ENCODE measurements at places on chromosomes 11 and 22.

DNA sequence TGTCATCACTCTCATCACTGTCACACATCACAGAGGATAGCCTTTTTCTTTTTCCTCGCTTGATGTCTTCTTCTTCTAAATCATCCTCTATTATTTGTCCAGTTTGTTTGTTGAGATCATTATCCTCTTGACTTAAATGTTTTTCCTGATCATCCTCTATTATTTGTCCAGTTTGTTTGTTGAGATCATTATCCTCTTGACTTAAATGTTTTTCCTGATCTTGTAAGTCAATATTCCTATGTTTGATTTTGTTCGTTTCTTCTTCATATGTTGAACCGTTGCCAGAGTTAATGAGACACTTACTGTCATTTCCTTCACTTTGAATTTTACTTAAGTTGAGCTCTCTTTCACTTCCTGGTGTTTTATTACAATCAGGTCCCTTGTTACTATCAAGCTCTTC is 5.6 kb downstream of the CCDC82 start:
- H3K4me1 ChIP-seq: peaks cover 5% of the 10 kb centered on the region
- no peak for DNase-seq
- peaks cover 7% of the 10 kb centered on the region for H3K36me3 ChIP-seq
- no peak overlapping the region for H3K27ac ChIP-seq

DNA sequence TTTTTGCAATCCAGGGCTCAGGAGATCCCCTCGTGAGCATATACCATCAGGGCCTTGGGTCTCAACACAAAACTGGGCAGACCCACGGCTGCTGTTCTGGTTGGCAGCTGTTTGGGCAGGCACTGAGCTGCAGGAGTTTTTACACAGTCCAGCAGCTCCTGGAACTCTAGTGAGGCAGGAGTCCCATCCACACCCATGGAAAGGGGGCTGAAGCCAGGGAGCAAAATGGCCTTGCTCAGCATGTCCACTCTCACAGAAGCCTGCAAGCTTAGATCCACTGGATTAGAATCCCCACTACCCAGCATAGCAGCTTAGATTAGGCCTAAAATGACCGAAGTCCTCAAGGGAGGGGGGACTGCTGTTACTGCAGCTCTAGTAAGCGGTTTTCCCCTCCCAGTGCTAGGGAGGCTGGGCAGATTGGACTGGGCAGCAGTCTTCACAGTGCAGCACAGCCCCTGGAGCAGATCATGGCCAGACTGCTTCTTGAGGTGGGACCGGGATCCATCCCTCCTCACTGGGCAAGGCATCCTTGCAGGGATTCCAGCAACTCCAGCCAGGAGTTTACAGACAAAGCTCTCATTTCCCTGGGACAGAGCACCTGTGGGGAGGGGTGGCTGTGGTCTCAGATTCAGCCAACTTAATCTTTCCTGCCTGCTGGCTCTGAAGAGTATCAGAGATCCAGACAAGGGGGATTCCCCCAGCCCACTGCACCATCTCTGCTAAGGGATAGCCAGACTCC is 36.4 kb upstream of the CARD16 start:
- DNase-seq: no peak
- H3K27me3 ChIP-seq: no peaks in the 10 kb centered on the region
- no peak overlapping the region for H3K27ac ChIP-seq
- H3K36me3 ChIP-seq: no peaks in the 10 kb centered on the region
- no peaks in the 10 kb centered on the region for H3K4me1 ChIP-seq

DNA sequence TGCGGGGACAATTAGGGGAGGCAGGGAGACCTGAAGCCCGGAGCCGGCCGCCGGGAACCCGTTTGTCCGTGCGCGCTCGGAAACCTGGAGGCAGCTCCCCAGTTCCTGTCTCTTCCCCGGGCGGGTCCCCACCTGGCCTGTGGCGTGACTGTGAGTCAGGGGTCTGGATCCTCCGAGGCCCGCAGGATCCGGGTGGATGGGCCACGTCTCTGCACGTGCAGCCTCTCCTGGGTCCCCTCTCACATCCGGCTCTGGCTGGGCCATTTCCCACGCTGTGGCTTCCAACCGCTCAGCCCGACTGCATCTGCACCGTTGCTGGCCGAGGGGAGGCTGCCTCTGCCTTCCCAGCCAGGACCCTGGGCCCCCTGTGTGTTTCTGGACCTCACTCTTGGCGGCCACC is 14.8 kb upstream of the H19 start:
- no peaks in the 10 kb centered on the region for H3K27me3 ChIP-seq
- no peak overlapping the region for H3K27ac ChIP-seq
- H3K4me1 ChIP-seq: no peaks in the 10 kb centered on the region
- no peaks in the 10 kb centered on the region for H3K36me3 ChIP-seq

- no peaks in the 10 kb centered on the region for H3K27me3 ChIP-seq
- no peak overlapping the region for H3K4me3 ChIP-seq
- no peaks in the 10 kb centered on the region for H3K36me3 ChIP-seq
- H3K4me1 ChIP-seq: no peaks in the 10 kb centered on the region
- no peak overlapping the region for H3K27ac ChIP-seq
Measured at GRCh38 chr11:83612891-83613766, 327.0 kb upstream of the CCDC90B start.

GRCh38 chr11:115585361-115586024 is 81.3 kb upstream of the CADM1 start:
- H3K36me3 ChIP-seq: no peaks in the 10 kb centered on the region
- H3K4me1 ChIP-seq: no peaks in the 10 kb centered on the region
- no peak overlapping the region for H3K27ac ChIP-seq
- no peaks in the 10 kb centered on the region for H3K27me3 ChIP-seq

DNA sequence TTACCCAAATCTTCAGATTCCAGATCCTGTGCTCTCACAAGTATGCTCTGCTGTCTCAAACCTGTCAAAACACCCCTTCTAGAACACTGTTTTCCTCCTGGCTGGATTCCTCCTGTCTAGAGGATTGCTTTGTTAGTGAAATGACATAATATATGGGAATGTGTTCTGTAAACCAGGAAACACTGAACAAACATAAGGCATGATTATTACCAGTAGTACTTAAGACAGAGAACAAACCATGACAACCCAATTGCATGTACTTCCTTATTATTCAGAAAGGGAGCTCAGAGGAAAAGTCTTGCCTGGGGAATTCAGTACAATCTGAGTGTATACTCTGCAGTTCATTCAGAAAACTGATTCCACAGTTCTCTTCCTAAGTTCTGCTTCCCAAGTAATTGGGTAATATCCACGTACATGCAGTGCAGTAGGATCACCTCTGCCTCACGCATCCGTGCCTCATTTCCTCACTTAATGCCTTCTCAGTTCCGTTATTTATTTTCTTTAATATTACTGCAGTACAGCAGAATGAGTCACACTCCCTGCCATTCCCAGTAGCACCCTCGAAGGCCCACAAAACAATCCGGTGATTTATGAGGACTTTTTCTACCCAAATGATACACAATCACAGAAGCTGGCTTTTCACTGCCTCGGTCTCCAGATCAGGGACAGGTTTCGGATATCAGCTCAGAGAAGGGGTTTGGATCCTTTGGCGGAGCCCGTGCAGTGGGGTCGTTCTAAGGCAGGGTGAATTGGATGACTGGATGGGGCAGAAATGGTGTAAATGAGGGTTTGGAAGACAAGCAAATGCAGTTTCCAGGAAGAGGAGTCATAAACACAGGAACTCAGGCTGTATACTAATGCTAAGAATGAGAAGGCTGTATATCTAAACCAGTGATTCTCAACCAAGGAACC is 896.9 kb downstream of the KCNA4 start:
- no peak for DNase-seq
- H3K27me3 ChIP-seq: no peaks in the 10 kb centered on the region

- H3K4me3 ChIP-seq: no peak overlapping the region
- no peaks in the 10 kb centered on the region for H3K4me1 ChIP-seq
- H3K27ac ChIP-seq: no peak overlapping the region
- DNase-seq: no peak
- no peaks in the 10 kb centered on the region for H3K27me3 ChIP-seq
Measured at GRCh38 chr11:100752371-100753171, 65.5 kb downstream of the ARHGAP42 start.

DNA sequence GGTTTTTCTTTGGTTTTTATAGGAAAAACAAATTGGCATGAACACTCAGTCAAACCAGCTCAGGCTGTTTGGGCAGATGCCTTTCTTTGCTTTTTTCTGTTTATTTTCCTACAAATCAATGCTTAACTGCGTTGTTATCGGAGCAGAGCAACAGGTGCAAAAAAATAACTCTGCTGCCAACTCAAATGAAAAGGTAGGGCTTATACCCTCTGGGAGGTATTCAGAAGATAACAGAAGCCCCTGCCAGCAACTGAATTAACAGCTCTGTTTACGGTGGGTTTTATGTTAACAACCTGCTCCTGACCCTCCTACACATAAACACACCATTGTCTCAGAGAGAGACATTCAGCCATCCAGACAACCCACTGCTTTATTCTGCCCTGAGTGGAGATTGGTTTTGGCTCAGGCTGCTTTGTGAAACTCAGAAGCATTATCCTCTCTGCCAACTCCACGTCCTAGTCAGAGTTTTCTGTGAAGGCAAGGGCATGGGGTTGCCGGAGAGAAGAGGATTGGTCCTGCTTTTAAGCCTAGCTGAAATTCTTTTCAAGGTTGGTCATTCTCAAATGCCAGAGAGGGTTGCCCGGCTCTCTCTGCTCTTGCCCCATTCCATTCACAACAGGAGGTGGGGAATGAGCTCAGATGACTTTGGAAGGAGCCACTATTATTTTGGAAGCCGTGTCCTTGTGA is 11.4 kb downstream of the EHF start:
- no peaks in the 10 kb centered on the region for H3K27me3 ChIP-seq
- H3K4me1 ChIP-seq: peaks cover 3% of the 10 kb centered on the region

- no peak overlapping the region for H3K4me3 ChIP-seq
- no peak overlapping the region for H3K27ac ChIP-seq
- H3K4me1 ChIP-seq: no peaks in the 10 kb centered on the region
- H3K36me3 ChIP-seq: no peaks in the 10 kb centered on the region
- H3K27me3 ChIP-seq: peaks cover 4% of the 10 kb centered on the region
Measured at GRCh38 chr22:19648419-19648929, 65.8 kb upstream of the SEPTIN5 start.

DNA sequence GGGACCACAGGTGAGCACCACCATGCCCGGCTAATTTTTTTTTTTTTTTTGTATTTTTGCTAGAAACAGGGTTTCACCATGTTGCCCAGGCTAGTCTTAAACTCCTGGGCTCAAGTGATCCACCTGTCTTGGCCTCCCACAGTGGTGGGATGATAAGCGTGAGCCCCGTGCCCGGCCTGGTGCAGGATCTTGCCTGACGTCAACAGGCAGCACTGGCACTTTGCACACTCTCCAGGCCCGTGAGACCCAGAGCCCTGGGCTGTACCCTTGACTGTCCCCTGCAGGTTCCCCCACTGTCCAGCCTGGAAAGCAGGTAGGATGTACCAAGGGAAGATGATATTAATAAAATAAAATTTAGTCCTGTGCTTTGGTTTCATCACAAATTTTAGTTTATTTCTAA is 29.1 kb upstream of the PANX2 start:
- H3K4me3 ChIP-seq: no peak overlapping the region
- no peaks in the 10 kb centered on the region for H3K36me3 ChIP-seq
- peaks cover 4% of the 10 kb centered on the region for H3K27me3 ChIP-seq
- H3K27ac ChIP-seq: no peak overlapping the region
- DNase-seq: no peak
- H3K4me1 ChIP-seq: no peaks in the 10 kb centered on the region

- H3K36me3 ChIP-seq: no peaks in the 10 kb centered on the region
- H3K27me3 ChIP-seq: no peaks in the 10 kb centered on the region
- peak overlapping the region; percentile 66 for H3K27ac ChIP-seq
- H3K4me1 ChIP-seq: peaks cover 74% of the 10 kb centered on the region
- no peak overlapping the region for H3K4me3 ChIP-seq
- DNase-seq: no peak
Measured at GRCh38 chr11:48002561-48002960, 22.2 kb downstream of the PTPRJ start.

- no peak for DNase-seq
- no peak overlapping the region for H3K4me3 ChIP-seq
- no peaks in the 10 kb centered on the region for H3K27me3 ChIP-seq
- no peaks in the 10 kb centered on the region for H3K36me3 ChIP-seq
- no peak overlapping the region for H3K27ac ChIP-seq
Measured at GRCh38 chr11:36314434-36314767, 18.3 kb downstream of the PRR5L start.

DNA sequence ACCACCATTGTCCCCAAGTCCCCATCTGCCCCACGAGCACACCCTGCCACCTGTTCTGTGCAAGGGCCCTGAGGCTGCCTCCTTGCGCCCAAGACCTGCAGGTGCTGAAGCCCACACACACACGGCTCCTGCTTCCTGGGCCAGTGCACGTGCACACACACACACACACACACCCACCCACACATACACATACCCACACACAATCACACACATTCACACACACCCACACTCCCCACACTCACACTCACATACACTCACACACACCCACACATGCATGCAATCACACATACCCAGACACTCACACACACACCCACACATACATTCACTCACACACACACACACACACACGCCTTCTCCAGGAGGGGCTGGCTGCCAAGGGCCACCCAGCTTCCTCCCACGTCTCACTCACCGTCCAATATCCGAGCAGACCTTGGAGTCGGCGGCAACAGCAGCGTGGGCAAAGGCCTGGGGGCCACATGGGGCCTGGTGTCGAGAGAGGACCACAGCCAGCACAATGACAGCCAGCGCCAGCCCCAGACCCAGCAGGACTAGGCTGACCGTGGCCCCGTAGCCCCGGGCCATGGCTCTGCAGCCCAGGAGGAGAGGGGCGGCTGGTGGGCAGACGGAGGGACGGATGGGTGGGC is 616 bp downstream of the GGT5 start:
- H3K27me3 ChIP-seq: no peaks in the 10 kb centered on the region
- no peaks in the 10 kb centered on the region for H3K36me3 ChIP-seq
- peaks cover 20% of the 10 kb centered on the region for H3K4me1 ChIP-seq

DNA sequence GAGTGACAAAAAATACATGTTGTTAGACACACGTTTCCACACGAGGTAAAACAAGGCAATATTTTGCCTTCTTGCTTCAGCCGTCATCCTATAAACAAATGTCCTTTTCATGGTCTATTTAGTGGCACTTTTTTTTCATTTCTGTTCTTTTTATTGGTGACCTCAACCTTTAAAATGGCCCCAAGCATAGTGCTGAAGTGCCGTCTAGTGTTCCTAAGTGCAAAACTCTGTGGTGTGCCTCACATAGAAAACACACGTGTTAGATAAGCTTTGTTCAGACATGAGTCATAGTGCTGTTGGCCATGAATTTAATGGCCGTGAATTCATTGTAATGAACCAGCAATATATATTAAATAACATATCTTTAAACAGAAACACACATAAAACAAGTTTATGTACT is 15.6 kb downstream of the OVCH2 start:
- H3K27ac ChIP-seq: no peak overlapping the region
- no peaks in the 10 kb centered on the region for H3K4me1 ChIP-seq
- DNase-seq: no peak
- peaks cover 11% of the 10 kb centered on the region for H3K27me3 ChIP-seq
- H3K36me3 ChIP-seq: no peaks in the 10 kb centered on the region

GRCh38 chr22:38172832-38173640 is 8.6 kb downstream of the PLA2G6 start:
- H3K27me3 ChIP-seq: no peaks in the 10 kb centered on the region
- DNase-seq: no peak
- H3K4me3 ChIP-seq: no peak overlapping the region
- H3K4me1 ChIP-seq: peaks cover 13% of the 10 kb centered on the region
- H3K27ac ChIP-seq: no peak overlapping the region

Measured in effector memory CD4-positive, alpha-beta T cell (primary cell).